Esophagus mucosa (tissue), 1 donor: ENCODE measurements at places on chromosomes 12 and 14.

- ATAC-seq: no peak
Measured at GRCh38 chr12:16604596-16605252, 1.2 kb downstream of the LMO3 start.

DNA sequence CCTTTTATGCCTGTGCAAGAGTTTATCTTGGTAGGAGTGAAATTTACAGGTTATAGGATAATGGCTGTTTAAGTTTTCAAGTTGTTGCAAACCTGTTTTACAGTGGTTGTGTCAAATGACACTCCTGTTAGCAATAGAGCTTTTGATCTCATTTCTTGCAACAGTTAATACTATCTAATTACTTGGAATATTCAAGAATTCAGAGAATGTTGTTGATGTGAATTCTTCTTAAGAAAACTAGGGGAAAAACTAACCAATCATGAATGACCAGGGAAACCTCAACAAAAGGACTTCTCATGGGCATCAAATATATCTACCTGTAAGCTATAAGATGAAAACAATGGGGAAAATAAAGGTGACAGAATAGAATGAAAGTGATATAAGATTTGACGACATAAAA lies 85.0 kb downstream of the IPO8 start:
- no peak for ATAC-seq

GRCh38 chr12:66768293-66768692 lies 89.4 kb upstream of the GRIP1 start:
- ATAC-seq: no peak

DNA sequence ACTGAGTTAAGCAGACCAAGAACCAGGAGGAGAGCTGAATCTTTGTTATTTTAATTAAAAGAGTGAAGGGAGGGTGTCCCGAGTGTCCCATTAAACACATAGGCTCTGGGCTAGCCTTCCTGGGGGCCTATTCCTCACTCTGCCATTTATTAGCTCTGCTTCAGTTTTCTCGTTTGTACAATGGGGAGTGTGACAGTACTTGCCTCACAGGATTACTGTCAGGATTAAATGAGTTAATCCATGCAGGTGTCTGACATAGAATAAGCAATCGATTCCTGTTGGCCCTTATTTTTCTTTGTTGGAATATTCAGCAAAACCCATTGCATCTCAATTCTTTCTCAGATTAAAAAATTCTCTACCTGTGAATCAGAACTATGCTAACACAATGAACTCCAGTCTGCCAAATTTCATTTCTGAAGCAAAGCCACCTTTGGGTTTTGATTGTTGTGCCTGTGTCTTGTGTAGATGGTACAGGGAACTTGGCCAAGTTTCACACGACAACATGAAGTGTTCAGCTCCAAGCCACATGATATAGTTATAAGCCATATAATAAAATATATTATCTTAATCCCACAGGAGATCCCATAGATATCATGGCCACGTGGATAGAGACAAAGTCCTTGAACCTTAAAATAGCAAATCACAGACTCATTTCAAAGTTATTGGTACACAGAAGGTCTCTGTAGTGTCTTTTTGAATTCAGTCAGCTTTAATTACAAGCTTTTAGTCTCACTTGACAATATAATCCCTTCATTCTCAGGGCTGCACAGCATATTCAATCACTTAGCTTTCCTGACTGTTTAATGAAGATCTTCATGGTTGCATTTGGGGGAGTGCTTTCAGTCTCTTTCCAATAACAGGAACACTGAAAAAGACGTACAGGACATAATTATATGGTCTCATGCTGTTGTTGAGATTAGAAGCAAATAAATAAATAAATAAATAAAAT lies 34.4 kb upstream of the CRY1 start:
- ATAC-seq: no peak

- ATAC-seq: no peak
Measured at GRCh38 chr12:54571193-54572188, 17.0 kb downstream of the PPP1R1A start.
